ENCODE measurements at places on chromosomes 12 and 14.

GRCh38 chr12:110424237-110424636, 20.7 kb upstream of the ANAPC7 start:
- no peak for DNase-seq

- no peak for DNase-seq
These were observed 11.3 kb upstream of the CSAD start for GRCh38 chr12:53191885-53192530.

GRCh38 chr14:80805136-80805535, 136.4 kb downstream of the CEP128 start:
- DNase-seq: no peak

DNA sequence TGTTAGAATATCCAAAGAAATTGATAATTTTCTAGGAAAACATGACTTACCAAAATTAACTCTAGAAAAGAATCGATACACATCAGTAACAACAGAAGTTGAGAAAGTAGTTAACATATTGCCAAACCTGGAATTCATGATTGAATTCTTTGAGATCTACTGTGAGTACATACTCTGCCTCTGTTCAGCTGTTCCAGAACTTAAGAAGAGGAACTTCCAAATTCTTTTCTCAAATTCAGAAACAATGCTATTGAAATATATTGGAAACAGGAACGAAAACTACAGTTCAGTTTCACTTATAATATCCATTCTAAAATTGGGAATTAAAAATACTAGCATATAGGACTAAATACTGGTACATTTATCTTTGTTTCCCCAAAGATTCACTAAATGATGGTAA, 57.9 kb downstream of the MARK3 start:
- DNase-seq: no peak

GRCh38 chr12:124593176-124593575, 25.8 kb upstream of the NCOR2 start:
- DNase-seq: no peak

DNA sequence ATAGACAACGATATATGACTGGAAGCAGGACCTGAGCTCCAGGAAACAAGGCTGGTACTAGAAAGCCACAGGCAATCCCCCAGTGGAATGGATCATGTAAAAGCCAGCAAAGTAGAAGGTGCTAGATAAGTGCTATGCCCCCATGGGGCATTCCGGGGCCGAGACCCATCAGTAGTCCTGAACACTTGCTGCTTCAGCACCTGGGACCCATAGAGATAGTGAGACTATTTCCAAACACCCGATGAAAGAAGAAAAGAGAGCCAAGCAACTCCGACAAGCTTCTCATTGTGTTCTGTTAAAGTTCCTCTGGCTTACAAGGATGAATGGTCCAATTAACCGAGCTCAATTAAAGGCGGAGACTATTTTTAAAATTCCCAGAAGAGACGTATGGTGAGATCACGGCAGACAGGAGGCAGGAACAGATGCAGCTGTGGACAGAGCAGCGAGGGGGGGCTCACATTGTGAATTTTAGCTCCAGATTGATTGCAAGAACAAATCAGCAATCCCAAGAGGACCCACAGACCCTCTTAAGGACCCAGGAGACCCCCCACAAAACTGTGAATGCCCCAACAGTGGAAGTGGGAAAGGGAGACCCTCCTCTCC, 142.5 kb upstream of the OVCH1 start:
- no peak for DNase-seq

GRCh38 chr12:55955800-55956508, 9.9 kb downstream of the PMEL start:
- DNase-seq: peak; percentile 2

GRCh38 chr12:28065889-28066630, 93.5 kb upstream of the PTHLH start:
- DNase-seq: no peak
